Activated naive CD8-positive, alpha-beta T cell treated with anti-CD3 and anti-CD28 coated beads, Interleukin-2, amount 10 ng/mL, durations not matched to agents 7 days and 5 days (primary cell): ENCODE measurements at places on chromosomes 13 and 19. TPM values are rescaled to one million over a fixed set of nuclear protein-coding genes. Genes with fewer than 3 reads are reported as not detected.
A peak's percentile ranks its signal among the peaks of the same experiment; 100 is the strongest.

DNA sequence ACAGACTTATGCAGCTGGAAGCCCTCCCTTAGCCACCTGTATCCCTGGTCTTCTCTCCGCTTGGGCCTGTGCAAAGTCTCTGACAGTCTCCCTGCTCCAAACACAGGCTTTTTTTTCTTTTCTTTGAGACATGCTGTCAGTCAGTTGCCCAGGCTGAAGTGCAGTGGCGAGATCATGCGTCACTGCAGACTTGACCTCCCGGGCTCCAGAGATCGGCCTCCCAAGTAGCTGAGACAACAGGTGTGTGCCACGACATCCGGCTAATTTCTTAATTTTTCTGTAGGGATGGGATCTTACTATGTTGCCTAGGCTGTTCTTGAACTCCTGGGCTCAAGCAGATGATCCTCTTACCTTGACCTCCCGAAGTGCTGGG, 1.6 kb downstream of the MZF1 start:
- H3K4me1 ChIP-seq, result peaks cover 34% of the 10 kb centered on the region
- peaks cover 10% of the 10 kb centered on the region for H3K36me3 ChIP-seq
- no peak for DNase-seq
- H3K27me3 ChIP-seq, result no peaks in the 10 kb centered on the region
- peak overlapping the region; percentile 100 for H3K27ac ChIP-seq

GRCh38 chr13:113819341-113819730, 44.5 kb downstream of the GAS6 start:
- H3K27me3 ChIP-seq, result no peaks in the 10 kb centered on the region
- H3K27ac ChIP-seq, result no peak overlapping the region
- peaks cover 3% of the 10 kb centered on the region for H3K36me3 ChIP-seq
- no peak for DNase-seq

- H3K4me1 ChIP-seq, result peaks cover 38% of the 10 kb centered on the region
- H3K27me3 ChIP-seq, result no peaks in the 10 kb centered on the region
- H3K36me3 ChIP-seq, result peaks cover 7% of the 10 kb centered on the region
- no peak for DNase-seq
These were observed 78.7 kb downstream of the GNG7 start for GRCh38 chr19:2623798-2624197.

- no peak overlapping the region for H3K4me3 ChIP-seq
- H3K4me1 ChIP-seq, result no peaks in the 10 kb centered on the region
- H3K27ac ChIP-seq, result no peak overlapping the region
- no peaks in the 10 kb centered on the region for H3K36me3 ChIP-seq
These were observed 1711.8 kb downstream of the EFNB2 start for GRCh38 chr13:104823709-104824108.

- H3K27ac ChIP-seq, result no peak overlapping the region
- no peaks in the 10 kb centered on the region for H3K4me1 ChIP-seq
- no peaks in the 10 kb centered on the region for H3K36me3 ChIP-seq
- H3K27me3 ChIP-seq, result no peaks in the 10 kb centered on the region
These were observed 63.8 kb upstream of the RXFP2 start for GRCh38 chr13:31675440-31675953.

- H3K27ac ChIP-seq, result no peak overlapping the region
- peaks cover 2% of the 10 kb centered on the region for H3K36me3 ChIP-seq
- H3K27me3 ChIP-seq, result peaks cover 87% of the 10 kb centered on the region
- H3K4me3 ChIP-seq, result peak overlapping the region; percentile 58
- peak; percentile 44 for DNase-seq
These were observed 14.9 kb downstream of the ZIC5 start for GRCh38 chr13:99956473-99957349.

DNA sequence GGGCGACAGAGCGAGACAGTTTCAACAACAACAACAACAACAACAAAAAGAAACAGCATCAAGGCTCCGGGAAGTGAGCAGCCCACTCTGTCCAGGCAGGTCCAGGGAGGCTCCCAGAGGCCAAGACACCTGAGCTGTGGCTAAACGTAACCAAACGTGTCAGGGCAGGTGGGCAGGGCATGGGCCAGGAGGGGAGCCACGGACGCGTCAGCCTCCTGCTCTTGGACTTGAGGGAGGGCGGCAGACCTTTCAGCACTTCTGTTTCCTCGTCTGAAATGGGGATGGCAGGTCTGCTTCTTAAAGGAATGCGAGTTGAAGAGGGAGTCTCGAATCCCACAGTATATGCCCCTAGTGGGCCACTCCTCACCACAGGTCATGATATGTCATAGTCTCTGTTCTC, 53.8 kb downstream of the MYO9B start:
- H3K4me1 ChIP-seq, result peaks cover 32% of the 10 kb centered on the region
- DNase-seq, result no peak
- no peak overlapping the region for H3K27ac ChIP-seq
- no peaks in the 10 kb centered on the region for H3K27me3 ChIP-seq
- H3K4me3 ChIP-seq, result no peak overlapping the region

- H3K27ac ChIP-seq, result no peak within 1 kb of the TSS
- peaks cover 36% of the 10 kb centered on the region for H3K27me3 ChIP-seq
- H3K4me1 ChIP-seq, result no peaks in the 10 kb centered on the region
- H3K4me3 ChIP-seq, result no peak within 1 kb of the TSS
- H3K36me3 ChIP-seq, result no peaks in the 10 kb centered on the region
- DNase-seq, result no peak
These were observed at the start of gene PALM for GRCh38 chr19:708154-709143. TSS of gene PALM (plus strand) at chr19:708935. CDS start at chr19:709147, 212 bp downstream.

GRCh38 chr19:11444059-11444458, 8.6 kb downstream of the PRKCSH start:
- H3K27ac ChIP-seq, result no peak overlapping the region
- peaks cover 1% of the 10 kb centered on the region for H3K4me1 ChIP-seq
- DNase-seq, result no peak
- H3K4me3 ChIP-seq, result no peak overlapping the region

DNA sequence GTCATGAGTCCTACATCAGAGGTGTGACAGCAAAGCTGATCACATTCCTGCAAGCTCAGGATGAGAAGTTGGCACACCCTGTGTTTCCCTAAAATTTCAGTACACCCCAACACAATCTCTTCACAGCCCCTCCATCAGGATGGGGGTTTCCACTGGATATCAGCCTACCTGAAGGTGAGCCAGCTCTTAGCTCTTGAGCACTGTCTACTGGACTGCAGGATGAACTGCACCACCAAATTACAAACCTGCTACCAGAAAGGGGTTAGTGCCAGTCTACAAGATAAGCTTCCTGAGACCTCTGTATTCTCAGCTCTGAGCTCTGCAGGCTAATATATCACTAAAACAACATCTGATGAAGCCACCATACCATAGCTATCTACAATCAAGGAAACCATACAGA, 1616.2 kb upstream of the SPRY2 start:
- no peak for DNase-seq
- no peaks in the 10 kb centered on the region for H3K36me3 ChIP-seq
- H3K4me3 ChIP-seq, result no peak overlapping the region
- H3K4me1 ChIP-seq, result no peaks in the 10 kb centered on the region
- H3K27ac ChIP-seq, result no peak overlapping the region

DNA sequence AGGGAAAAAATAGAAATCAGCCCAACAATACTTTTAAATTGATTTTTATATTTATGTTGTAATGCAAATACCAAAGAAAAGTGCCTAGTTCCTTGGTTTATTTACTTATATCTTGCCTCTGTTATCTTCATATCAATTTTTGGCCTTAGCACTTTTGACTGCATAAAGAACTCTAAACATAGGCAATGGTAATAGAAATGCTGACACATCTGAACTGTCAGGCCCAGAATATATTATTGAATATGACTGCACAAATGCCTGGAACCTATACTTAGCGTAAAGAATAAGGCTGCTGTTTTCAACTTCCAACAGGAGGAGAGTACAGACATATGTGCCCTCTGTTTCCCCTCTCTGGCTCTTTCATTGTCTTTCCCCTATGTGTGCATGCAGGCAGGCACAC, 91.1 kb downstream of the DNAJC15 start:
- no peak for DNase-seq
- no peaks in the 10 kb centered on the region for H3K36me3 ChIP-seq
- no peak overlapping the region for H3K4me3 ChIP-seq
- no peak overlapping the region for H3K27ac ChIP-seq

DNA sequence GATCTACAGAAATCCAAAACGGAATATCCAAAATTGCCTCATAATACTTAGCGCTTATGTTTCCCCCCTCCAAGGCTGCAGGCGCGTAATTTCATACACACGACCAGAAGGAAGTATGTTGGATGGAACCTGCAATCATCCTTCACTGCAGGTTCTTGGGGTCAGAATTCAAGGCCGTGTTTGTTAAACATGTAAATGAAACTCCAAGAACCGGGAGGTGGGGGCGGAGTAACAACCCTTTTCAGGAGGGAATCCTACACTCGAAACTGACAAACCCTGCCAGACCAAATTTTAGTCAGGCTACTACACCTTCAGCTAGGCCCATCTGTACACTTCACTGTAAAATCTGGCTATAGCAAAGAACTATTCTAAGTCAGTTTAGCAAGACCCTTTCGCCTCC, 1.3 kb downstream of the ZNF607 start:
- H3K4me3 ChIP-seq, result peak overlapping the region; percentile 91
- H3K4me1 ChIP-seq, result peaks cover 11% of the 10 kb centered on the region
- DNase-seq, result no peak

DNA sequence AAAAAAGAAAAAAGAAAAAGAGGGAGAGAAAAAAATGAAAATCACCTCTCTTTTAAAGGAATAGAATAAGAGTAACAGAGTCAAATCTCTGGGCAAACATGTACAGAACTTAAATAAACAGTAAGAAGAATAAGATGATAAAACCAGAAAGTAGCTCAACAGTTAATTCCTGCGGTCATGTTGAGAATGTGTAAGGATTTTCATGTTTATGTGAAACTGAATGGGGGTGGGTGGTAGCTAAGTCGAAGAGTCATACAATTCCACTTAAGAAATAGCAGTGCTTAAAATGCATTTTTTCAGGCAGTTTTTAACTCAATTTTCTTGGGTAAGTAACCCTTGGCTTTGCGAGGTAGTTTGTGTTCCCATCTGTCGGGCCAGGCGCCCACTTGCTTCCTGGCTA, 60.9 kb downstream of the PEX11G start:
- peaks cover 10% of the 10 kb centered on the region for H3K4me1 ChIP-seq
- no peak overlapping the region for H3K27ac ChIP-seq
- DNase-seq, result no peak
- no peak overlapping the region for H3K4me3 ChIP-seq
- H3K27me3 ChIP-seq, result no peaks in the 10 kb centered on the region
- peaks cover 5% of the 10 kb centered on the region for H3K36me3 ChIP-seq

DNA sequence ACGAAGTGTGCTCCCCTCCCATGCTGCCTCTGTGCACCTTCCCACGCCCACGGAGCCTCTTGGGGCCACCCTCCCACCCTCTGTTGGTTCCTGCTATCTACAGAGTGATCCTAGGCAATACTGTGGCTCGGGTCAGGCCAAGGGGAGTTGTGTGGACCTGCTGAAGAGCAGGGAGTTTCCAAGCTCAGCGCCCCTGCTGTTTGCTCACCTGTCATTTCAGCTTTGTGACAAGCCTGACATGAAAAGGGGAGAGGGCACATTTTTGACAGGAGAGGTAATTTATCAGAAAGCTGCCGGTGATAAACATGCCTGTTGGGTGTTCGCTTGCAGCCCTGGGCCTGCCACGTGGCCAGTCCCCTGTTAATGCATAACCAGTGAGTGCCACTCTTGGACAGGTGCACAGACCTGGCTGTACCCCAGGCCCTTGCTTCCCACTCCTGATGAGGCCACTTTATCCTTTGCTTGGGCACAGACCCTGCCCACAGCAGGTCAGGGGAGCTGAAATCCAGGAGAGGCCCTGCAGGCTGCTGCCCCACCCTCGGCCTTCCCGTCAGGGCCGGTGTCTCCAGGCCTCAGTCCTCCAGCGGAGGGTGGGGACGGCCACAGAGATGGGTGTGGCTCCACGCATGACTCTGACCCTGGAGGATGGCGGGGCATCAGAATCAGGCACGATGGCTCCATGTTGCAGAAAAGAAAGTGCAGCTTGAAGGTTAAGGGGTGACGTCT, 201.5 kb upstream of the GPR12 start:
- peaks cover 2% of the 10 kb centered on the region for H3K27me3 ChIP-seq
- H3K4me3 ChIP-seq, result no peak overlapping the region
- peaks cover 1% of the 10 kb centered on the region for H3K4me1 ChIP-seq
- no peaks in the 10 kb centered on the region for H3K36me3 ChIP-seq
- no peak overlapping the region for H3K27ac ChIP-seq

GRCh38 chr13:40651866-40652587, 14.4 kb downstream of the FOXO1 start:
- DNase-seq, result no peak
- peaks cover 74% of the 10 kb centered on the region for H3K4me1 ChIP-seq
- peak overlapping the region; percentile 82 for H3K4me3 ChIP-seq
- H3K27me3 ChIP-seq, result no peaks in the 10 kb centered on the region
- H3K27ac ChIP-seq, result peak overlapping the region; percentile 84
- H3K36me3 ChIP-seq, result peaks cover 16% of the 10 kb centered on the region

- peaks cover 10% of the 10 kb centered on the region for H3K36me3 ChIP-seq
- DNase-seq, result no peak
- H3K4me3 ChIP-seq, result no peak overlapping the region
- no peak overlapping the region for H3K27ac ChIP-seq
- no peaks in the 10 kb centered on the region for H3K27me3 ChIP-seq
These were observed 5.7 kb downstream of the OPA3 start for GRCh38 chr19:45578861-45579260.

GRCh38 chr19:50909240-50910070, 1.7 kb downstream of the KLK4 start:
- no peak overlapping the region for H3K27ac ChIP-seq
- H3K4me3 ChIP-seq, result peak overlapping the region; percentile 18

DNA sequence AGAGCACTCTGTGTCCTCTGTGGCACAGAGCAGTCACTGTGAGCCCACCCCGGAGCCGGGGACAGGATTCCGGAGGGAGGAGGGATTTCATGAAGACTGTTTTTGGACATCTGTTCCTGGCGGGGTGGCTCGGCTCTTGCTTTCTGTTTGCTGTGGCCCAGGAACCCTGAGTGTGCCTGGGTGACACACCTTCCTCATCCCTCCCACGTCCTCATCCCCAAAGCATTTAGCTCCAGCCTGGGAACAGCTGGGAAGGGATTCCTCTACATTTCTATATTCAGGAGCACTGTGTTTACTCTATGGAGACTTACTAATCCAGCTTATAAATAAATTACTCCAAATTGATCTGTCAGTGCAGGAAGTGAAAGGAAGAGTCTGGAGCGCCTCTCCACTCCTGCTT, 97.8 kb upstream of the UBL3 start:
- H3K36me3 ChIP-seq, result no peaks in the 10 kb centered on the region
- no peaks in the 10 kb centered on the region for H3K4me1 ChIP-seq
- peaks cover 7% of the 10 kb centered on the region for H3K27me3 ChIP-seq
- no peak overlapping the region for H3K27ac ChIP-seq
- no peak for DNase-seq
- H3K4me3 ChIP-seq, result no peak overlapping the region

GRCh38 chr13:37602733-37603381, 4.3 kb upstream of the POSTN start:
- H3K27ac ChIP-seq, result no peak overlapping the region
- no peaks in the 10 kb centered on the region for H3K27me3 ChIP-seq

The DAPK3 gene
- total RNA-seq, result 44.8 TPM

The TPTE2 gene
- not detected for total RNA-seq

The CDC42EP5 gene
- not detected for total RNA-seq

The FLT3LG gene
- 282 TPM for total RNA-seq

The ZNF700 gene
- total RNA-seq, result 24.7 TPM
